ENCODE measurements at places on chromosomes 12 and 14. TPM values are rescaled to one million over a fixed set of nuclear protein-coding genes. Genes with fewer than 3 reads are reported as not detected.

ASB2 gene
- 0.65 TPM for total RNA-seq

ETFBKMT gene
- 0.78 TPM for total RNA-seq

TAS2R14 gene
- total RNA-seq, result not detected

RIN3 gene
- 4.1 TPM for total RNA-seq

LTBP2 gene
- total RNA-seq, result 28.1 TPM

SLC6A15 gene
- 13.4 TPM for total RNA-seq

KLRF2 gene
- not detected for total RNA-seq

RNASE4 gene
- total RNA-seq, result 11.1 TPM

C3AR1 gene
- not detected for total RNA-seq

CBLN3 gene
- 0.56 TPM for total RNA-seq

TRHDE gene
- 0.78 TPM for total RNA-seq

SIX1 gene
- total RNA-seq, result 11.3 TPM

CAMKK2 gene
- total RNA-seq, result 20.5 TPM

GARIN6 gene
- not detected for total RNA-seq

TTC5 gene
- 7.5 TPM for total RNA-seq

PPP1R1A gene
- total RNA-seq, result not detected

SMCO2 gene
- not detected for total RNA-seq
